GM12891 (cell line): ENCODE measurements at places on chromosomes 6 and 20.

DNA sequence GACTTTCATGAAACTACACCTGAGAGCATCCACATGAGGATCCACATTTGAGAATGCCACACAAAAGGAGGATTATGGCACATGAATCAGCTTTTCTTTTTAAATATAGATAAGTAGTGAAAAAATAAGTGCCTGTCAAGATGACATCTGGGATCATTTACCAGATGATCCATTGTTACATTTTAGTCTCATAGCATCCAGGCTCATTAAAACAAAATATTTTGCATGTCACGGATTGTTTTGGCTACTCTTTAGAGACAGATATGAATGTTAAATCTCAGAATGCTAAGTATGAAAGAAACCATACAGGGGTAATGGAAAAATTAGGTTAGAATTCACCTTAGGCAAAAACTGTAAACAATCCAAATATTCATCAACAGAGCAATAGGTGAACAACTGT, 66.7 kb downstream of the MYO6 start:
- DNase-seq = no peak

GRCh38 chr20:45096781-45097180, 4.1 kb downstream of the KCNS1 start:
- DNase-seq = no peak

DNA sequence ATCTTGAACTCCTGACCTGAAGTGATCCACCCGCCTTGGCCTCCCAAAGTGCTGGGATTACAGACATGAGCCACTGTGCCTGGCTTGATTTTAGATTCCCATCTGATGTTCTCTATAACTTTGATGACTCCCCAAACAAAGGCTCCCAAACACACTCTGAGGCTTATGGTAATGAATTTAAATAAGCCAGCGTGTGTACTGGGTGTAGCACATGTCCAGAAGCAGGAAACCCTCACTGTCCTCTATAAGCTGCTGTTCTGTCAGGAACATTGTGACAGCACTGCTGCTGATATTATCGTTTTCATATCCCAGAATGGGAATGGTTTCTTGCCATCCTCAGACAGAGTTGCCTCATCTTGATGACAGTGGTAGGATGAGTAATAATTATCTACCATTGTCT, 54.1 kb upstream of the SALL4 start:
- DNase-seq = no peak

DNA sequence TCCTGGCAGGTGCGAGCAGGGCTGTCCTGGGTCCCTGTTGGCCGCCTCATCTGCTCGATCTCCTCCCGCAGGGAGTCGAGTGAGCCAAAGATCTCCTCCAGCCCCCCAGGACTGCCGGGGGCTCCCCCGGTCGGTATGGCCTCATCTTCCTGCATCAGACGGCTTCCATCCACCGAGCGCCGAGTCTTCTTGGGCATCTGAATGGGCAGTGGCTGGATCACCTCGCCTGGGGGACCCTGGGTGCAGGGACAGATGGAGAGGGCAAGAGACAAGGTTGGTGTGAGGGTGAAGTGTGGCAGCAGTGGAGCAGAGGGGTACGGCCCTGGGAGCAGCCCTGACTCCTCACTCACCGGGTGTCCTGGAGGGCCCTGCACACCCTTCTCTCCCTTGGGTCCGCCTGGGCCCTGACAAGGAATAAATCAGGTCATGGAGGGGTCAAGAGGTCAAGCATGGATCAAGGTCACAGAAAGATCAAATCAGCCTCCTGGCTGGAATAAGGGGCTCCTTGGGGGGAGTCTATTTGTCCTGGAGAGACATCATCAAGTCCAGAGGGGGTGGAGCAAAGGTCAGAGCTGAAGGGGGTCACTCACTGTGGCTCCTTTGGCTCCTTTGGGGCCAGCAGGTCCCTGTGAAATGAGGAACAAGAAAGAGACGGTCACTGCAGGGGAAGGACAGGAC, 26.5 kb downstream of the COL11A2 start:
- no peak for DNase-seq

DNA sequence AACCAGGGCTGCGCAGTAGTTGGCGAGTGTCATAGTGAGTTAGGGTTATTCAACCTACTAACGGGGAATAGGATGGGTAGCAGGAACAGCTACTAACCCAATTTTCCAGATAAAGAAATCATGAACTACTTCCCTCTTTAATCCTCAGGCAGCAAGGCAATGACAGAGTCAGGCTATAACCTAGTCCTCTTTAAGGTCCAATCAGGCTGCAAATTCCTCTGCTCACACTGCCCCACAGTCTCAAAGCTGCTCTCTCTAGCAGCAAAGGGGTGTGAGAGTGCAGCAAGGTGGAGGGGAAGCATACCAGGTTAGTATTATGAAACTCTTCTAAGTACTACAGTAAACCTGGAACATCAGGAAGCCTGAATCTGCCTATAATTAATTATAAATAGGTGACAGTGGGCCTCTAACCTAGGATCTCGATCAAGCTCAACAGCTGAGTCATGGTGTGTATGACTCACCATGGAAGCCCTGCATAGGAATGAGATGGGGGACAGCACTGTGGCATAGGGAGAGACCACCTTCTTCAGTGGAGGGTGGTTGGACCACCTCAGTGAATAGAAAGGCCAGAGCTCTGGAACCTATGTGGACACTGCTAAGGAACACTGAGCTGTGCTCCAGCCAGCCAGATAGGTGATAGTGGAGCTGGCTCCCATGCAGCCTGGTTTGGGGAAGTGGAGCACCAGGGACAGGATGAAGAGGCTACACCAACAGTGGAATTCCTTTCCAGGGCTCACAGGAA, 7.9 kb downstream of the PEX6 start:
- DNase-seq = no peak
